IMR-90 (cell line): ENCODE measurements at places on chromosomes 1 and 21. TPM values are rescaled to one million over a fixed set of nuclear protein-coding genes. Genes with fewer than 3 reads are reported as not detected.

DNA sequence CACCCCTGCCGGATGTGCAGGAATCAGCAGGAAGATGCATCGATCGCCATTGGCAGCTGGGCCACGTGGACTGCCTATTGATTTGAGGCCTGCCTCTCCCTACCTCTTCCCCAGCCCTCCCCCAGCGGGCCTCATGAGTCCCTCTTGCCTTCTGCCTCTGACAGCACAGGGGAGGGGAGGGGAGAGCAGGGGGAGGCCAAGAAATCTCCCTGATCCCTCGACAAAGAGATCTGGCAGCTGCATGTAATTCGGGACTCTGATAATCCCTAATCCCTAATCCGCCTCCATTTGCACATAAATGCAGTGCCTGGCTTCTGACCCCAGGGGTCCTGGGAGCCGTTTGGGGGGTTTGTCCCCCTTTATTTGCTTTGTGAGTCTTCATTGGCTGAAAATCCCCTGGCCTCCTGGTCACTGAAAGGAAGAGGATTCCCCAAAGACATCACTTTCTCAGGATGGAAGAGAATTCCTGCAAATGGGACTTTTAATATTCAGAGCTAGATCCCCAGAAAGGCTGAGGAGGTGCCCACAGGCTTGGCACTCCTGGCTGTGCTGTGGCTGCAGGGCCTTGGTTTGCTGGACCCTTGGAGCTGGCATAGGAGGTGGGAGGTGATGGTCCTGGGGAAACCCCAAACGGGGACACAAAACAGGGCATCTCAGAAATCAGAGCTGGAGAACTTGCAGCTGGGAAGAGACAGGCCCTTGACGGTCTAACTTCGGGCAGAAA, 239.4 kb upstream of the POU3F1 start:
- no peak for DNase-seq

- no peak for DNase-seq
These were observed 10.0 kb downstream of the RBM34 start for GRCh38 chr1:235151033-235151432.

GRCh38 chr21:16978309-16978895, 534.4 kb upstream of the CXADR start:
- DNase-seq, result no peak

DNA sequence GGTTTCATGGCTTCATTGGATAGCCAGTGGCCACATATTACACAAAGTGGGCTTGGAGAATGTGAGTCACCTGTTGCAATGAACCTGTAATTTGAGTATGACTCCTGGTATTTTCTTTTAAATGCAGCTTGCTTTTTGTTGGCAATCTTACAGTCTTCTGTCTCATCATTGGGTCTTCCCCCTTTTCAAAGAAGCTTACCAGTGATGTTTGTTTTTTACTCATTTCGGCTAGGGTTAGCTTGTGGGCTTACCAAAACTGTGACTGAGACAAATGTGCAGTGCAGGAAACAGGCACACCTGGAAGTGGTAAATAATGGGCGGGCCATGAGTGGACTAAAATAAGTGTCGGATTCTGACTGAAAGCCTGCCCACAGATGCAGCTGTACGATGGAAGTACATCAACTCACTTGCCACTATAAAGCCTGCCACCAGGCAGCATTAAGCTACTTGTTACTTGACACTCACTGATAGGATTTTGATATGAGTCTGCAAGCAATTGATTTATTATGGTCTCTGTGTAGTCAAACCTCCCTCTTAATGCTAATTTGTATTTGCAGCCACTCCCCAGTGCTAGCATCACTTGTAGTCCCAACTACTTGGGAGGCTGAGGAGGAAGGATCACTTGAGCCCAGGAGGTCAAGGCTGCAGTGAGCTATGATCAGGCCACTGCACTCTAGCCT, 4.2 kb downstream of the HHAT start:
- DNase-seq, result no peak

- DNase-seq, result no peak
These were observed 19.5 kb downstream of the HYI start for GRCh38 chr1:43434256-43434655.

The FAM3B gene
- total RNA-seq, result not detected in 2 replicates
